Suprapubic skin (tissue), 4 donors: ENCODE measurements at places on chromosomes 16 and 17. TPM values are rescaled to one million over a fixed set of nuclear protein-coding genes. Genes with fewer than 3 reads are reported as not detected.

Gene PHB1
- total RNA-seq: 63.8 TPM

Gene HBZ
- not detected for total RNA-seq

Gene RIPOR1
- 23.0 TPM for total RNA-seq

Gene CA7
- total RNA-seq: not detected

Gene KRTAP29-1
- 0.85 TPM for total RNA-seq

Gene HOXB1
- total RNA-seq: not detected

Gene FSCN2
- total RNA-seq: 0.52 TPM

Gene CACNG5
- total RNA-seq: not detected

Gene STH
- total RNA-seq: not detected

Gene HP
- total RNA-seq: 0.65 TPM

Gene GAS7
- total RNA-seq: 69.3 TPM

Gene KCNJ12
- total RNA-seq: 5.7 TPM

Gene TMEM114
- total RNA-seq: not detected

Gene TBX4
- total RNA-seq: 0.56 TPM

Gene TBC1D3E
- not detected for total RNA-seq

Gene STAT5B
- total RNA-seq: 52.7 TPM

Gene ST6GALNAC1
- total RNA-seq: 3.7 TPM

Gene VMO1
- 1.4 TPM for total RNA-seq

Gene DPEP2
- total RNA-seq: not detected

Gene SLC2A4
- 6.2 TPM for total RNA-seq

Gene SERPINF2
- 5.2 TPM for total RNA-seq

Gene DOC2A
- total RNA-seq: not detected

Gene RHBDL3
- 0.34 TPM for total RNA-seq

Gene FBXW10
- not detected for total RNA-seq

Gene PGP
- 9.5 TPM for total RNA-seq

Gene DHODH
- 6.0 TPM for total RNA-seq

Gene HSD11B2
- 73.6 TPM for total RNA-seq

Gene APOBR
- total RNA-seq: 4.3 TPM

Gene TM4SF5
- total RNA-seq: not detected

Gene FBXO31
- total RNA-seq: 57.4 TPM

Gene SLC9A5
- 0.53 TPM for total RNA-seq

Gene CPHXL2
- not detected for total RNA-seq

Gene HASPIN
- total RNA-seq: 1.6 TPM

Gene SLC6A2
- 30.2 TPM for total RNA-seq

Gene KRT31
- total RNA-seq: 98.7 TPM

Gene BCO1
- total RNA-seq: not detected

Gene SMIM5
- 11.8 TPM for total RNA-seq

Gene TMEM220
- 12.1 TPM for total RNA-seq

Gene PLA2G10
- total RNA-seq: not detected

Gene PTGES3L
- 0.44 TPM for total RNA-seq

Gene KRTAP4-5
- 19.2 TPM for total RNA-seq

Gene C17orf113
- total RNA-seq: 0.60 TPM

Gene NACA2
- not detected for total RNA-seq

Gene ARHGAP23
- 94.8 TPM for total RNA-seq

Gene PRSS22
- 8.6 TPM for total RNA-seq

Gene CACNG4
- total RNA-seq: not detected

Gene ANKFN1
- total RNA-seq: 0.81 TPM

Gene ERBB2
- 144 TPM for total RNA-seq

Gene MT1A
- total RNA-seq: 39.3 TPM

Gene HSF4
- 125 TPM for total RNA-seq
